ENCODE measurements at places on chromosomes 11 and 22. TPM values are rescaled to one million over a fixed set of nuclear protein-coding genes. Genes with fewer than 3 reads are reported as not detected.
A peak's percentile ranks its signal among the peaks of the same experiment; 100 is the strongest.

- ATAC-seq = peak; percentile 98
These were observed 63.2 kb upstream of the RRAS2 start for GRCh38 chr11:14422052-14422813.

- ATAC-seq = peak; percentile 40
These were observed 121.5 kb upstream of the TEAD1 start for GRCh38 chr11:12552692-12553091.

DNA sequence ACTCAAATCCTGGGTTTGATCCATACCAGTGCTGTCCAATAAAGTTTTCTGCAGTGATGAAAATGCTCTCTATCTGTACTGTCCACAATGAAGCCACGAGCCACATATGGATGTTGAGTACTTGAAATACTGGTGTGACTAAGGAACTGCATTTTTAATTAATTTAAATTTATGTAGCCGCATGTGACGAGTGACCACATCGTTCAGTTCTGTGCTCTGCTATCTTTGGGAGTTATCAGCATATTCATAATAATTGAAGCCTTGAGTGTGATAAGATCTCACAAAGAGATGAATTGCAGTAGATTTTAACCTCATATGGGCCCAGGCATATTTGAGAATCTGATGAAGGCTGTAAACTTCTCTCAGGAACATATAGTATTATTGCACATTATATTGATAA, 40.8 kb downstream of the GRAMD1B start:
- peak; percentile 87 for ATAC-seq

DNA sequence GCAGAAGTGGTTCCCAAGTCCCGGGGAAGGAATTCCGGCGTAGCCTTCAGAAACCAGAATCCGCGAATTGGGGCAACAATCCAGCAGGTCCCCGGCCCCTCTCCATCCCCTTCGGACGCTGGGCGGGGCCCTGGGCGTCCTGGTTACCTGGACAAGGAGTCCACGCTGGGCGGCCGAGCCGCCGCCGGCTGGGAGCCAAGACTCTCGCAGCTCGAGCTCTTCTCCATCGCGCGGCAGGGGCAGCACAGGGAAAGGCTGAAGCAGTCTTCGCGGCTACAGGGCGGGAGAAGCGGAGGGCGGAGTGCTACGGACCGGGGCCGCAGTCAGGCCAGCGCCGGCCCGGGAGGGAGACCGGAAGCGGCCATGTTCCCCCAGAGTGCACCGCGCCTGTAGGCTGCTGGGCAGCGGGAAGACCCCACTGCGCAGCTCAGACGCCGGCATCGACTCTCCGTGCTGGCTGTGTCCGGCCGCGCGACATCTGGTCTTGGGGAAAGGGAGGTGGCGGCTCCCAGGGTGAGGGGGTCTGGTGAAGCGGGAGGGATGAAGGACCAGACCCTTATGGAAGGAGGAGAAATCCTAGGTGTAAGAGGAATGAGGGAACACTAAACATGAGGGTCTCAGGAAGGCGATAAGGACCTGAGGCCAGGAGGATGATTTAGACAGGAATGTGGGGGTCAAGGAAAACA, at the start of gene MTMR2:
MTMR2 (minus strand) TSS at position 380 of the 686 bp plus-strand sequence; CDS start at position 227, 153 bp downstream.
- ATAC-seq = peak; percentile 98

- ATAC-seq = no peak
These were observed 76.2 kb downstream of the ZBTB16 start for GRCh38 chr11:114135737-114136151.

- peak; percentile 54 for ATAC-seq
These were observed 79.6 kb upstream of the NECTIN1 start for GRCh38 chr11:119808407-119809185.

DNA sequence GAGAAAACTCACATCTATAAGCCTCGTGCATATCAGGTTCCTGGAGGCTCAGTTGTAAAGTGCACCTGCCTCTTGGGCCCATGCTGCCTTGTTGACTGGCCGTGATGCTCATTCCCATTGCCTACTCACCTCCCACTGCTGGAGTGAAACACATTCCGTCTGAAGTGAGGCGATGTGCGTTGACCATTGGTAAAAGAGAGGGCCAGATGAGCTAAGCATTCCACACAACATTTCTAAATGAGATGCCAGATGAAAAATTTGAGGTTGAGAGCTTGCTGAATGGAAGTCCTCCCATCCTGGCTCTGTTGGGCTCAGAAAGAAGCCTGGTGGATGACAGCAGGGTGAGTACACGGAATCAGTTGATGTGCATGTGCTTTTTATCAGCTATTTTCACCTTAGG, 8.6 kb upstream of the ADAMTS15 start:
- no peak for ATAC-seq

- ATAC-seq = peak; percentile 86
These were observed at the start of gene ADAMTS15 for GRCh38 chr11:130448416-130449309. Gene ADAMTS15, plus strand, starts transcription at chr11:130448645. Its CDS starts 329 bp downstream, at chr11:130448974.

DNA sequence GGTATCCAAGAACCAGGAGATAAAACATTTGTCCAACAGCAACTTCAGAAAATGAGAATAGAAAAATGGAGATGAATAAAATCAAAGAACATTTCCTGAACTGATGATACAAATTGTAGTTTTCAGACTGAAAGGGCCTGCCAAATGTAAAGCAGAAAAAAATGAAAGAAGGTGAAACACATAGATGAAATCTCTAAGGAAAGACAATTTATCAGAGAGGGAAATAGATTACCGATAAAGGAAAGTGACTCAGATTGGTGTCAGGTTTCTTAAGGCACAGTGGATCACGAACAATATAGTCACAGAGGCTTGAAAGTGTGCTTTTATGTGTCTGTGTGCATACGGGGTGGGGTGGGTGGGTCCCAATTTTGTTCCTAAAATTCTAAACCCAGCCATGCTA, 4.1 kb upstream of the STT3A start:
- ATAC-seq = no peak

DNA sequence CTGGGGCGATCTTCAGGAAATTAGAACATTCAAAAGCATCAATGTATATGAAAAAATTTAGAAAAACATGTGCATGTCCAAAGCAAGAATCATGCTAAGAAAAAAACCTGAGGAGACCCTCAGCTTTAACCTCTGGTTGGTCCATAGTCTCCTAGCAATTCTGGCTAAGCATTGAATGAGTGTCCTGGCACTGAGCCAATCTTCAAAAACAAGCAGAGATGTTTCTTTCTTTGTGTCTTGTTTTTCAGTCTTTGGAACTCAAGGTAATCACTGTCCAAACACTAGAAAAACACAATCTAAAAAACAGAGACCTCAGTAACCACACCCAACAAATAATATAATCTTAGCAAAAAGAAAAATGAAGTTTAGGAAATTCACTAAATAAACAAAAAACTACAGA, 205.4 kb upstream of the CARD18 start:
- ATAC-seq = no peak

DNA sequence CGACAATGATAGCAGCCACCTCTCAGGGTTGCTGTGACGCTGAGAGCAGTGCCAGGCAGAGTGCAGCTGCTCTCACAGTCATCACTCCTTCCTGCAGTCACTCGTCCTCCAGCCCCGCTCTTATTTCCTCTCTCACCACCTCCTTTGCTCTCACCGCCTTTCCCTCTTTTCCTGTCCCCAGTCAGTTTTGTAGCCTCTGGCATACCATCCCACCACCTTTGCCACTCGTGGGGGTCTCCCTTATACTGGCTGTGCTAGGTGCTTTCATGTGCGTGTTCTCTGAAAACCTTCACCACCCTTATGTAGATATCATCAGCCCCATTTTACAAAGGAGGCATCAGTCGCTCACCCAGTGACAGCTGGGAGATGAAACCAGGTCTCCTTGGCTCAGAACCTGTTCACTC, 19.3 kb upstream of the ST3GAL4 start:
- ATAC-seq = no peak

DNA sequence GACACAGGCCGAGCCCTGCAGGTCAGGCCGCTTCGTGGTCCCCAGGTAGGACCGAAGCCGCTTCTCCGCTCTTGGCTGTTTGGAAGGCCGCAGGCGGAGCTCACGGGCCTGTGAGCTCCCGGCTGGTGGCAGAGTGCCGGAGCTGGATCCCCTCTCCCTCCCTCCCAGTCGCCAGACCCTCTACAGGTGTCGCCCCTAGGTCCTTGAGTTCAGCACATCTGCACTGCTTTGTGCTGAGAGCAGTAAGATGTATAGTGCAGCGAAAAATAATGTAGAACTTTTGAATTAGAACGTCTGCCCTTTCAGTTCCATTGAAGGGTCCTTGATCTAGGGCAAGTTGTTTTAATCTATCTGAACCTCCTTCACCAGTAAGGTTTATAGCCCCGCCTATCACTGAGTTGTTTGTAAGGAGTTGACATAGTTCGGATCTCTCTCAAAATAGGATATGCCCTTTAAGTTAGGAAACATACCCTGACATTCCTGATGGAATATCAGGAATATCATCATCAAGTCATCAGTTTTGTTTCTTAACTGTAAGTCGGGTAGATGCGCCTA, 419 bp downstream of the ANKRD49 start:
- peak; percentile 75 for ATAC-seq

GRCh38 chr22:38867471-38868285, 4.3 kb downstream of the CBX6 start:
- ATAC-seq = no peak

DNA sequence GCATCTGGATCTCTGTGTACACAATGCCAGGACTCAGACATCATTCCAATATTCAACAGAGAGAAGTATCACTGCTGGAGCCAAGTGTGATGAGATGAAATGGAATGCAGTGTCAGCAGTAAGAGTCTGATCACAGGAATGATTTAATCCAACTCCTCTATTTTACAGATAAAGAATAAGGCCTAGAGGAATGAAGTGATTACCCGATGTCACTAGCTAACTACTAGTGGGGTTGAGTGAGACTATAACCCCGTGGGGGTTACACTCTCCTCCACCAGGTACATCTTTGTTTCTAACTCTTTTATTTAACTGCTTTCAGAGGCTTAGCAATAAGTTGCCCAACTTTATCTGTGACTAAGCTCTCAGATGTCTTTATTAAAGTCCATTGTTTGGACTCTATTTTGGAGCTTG, 94.2 kb upstream of the FAT3 start:
- no peak for ATAC-seq

GRCh38 chr11:120168960-120169681, 31.2 kb upstream of the TRIM29 start:
- ATAC-seq = peak; percentile 93

- ATAC-seq = no peak
These were observed 1282.1 kb downstream of the TBC1D22A start for GRCh38 chr22:48044487-48045060.

- ATAC-seq = no peak
These were observed 41.4 kb upstream of the TTLL12 start for GRCh38 chr22:43228330-43228729.

- peak; percentile 55 for ATAC-seq
These were observed 44.4 kb downstream of the FAT3 start for GRCh38 chr11:92269021-92269420.

DNA sequence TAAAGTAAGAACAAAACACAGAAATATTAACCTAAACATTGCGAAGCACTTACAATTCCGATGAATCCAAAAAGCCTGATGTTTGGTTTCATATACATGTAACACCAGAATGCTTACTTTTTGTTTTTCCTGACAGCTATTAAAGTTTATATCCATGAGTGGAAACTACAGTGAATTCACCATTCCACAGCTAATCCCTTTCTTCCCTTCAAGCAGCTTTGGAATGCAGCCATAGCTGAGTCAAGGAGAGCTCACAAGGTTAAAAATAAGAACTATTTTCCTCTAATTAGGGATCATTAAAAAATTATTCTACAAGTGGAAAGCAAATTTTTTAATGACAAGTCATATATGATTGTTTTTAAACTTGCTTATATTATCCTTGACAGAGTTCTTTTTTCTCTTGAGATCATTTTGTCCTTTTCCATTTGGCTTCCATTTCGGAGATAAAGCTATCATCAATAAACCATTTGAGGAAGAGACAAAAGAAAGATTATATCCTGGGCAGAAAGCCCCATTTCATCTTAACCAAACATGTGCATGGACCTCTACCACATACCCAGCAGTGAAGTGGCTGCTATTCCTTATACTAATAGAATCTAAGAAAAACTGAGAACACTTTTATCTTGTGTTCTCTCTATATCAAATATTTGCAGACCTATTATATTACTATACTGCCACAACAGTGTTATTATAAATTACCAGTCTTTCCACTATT, 19.7 kb upstream of the FIBIN start:
- ATAC-seq = no peak

GRCh38 chr22:38777087-38777671, 16.8 kb downstream of the DNAL4 start:
- ATAC-seq = no peak

The WNT11 gene
- 0.50 TPM for total RNA-seq

The TENM4 gene
- 82.2 TPM for total RNA-seq

The NNMT gene
- total RNA-seq = 3.5 TPM

The CNTN5 gene
- 19.5 TPM for total RNA-seq

The OR56A1 gene
- 0.14 TPM for total RNA-seq

The TBX1 gene
- total RNA-seq = 1.6 TPM

The C11orf21 gene
- not detected for total RNA-seq

The OR10A2 gene
- total RNA-seq = 1.4 TPM

The CCND1 gene
- total RNA-seq = 9.6 TPM

The SFI1 gene
- total RNA-seq = 23.1 TPM

The EXPH5 gene
- 0.41 TPM for total RNA-seq
